Upper lobe of left lung (tissue), 6 donors: ENCODE measurements at places on chromosomes 5 and 9. TPM values are rescaled to one million over a fixed set of nuclear protein-coding genes. Genes with fewer than 3 reads are reported as not detected.

PCDHA7 gene
- 0.46 TPM for total RNA-seq

UBQLN1 gene
- total RNA-seq: 82.0 TPM

ANGPTL2 gene
- 26.0 TPM for total RNA-seq

- DNase-seq: no peak
- H3K27me3 ChIP-seq: no peaks in the 10 kb centered on the region
- H3K4me3 ChIP-seq: no peak overlapping the region
- no peak overlapping the region for H3K27ac ChIP-seq
- no peaks in the 10 kb centered on the region for H3K4me1 ChIP-seq
- H3K36me3 ChIP-seq: no peaks in the 10 kb centered on the region
These were observed 593.8 kb downstream of the CDK5RAP2 start for GRCh38 chr9:119986205-119986604.

GRCh38 chr9:126985870-126986498 is 71.4 kb downstream of the RALGPS1 start:
- DNase-seq: peak; percentile 60
- peak overlapping the region; percentile 21 for H3K27ac ChIP-seq
- H3K4me1 ChIP-seq: peaks cover 25% of the 10 kb centered on the region
- no peaks in the 10 kb centered on the region for H3K27me3 ChIP-seq
- no peak overlapping the region for H3K4me3 ChIP-seq

DNA sequence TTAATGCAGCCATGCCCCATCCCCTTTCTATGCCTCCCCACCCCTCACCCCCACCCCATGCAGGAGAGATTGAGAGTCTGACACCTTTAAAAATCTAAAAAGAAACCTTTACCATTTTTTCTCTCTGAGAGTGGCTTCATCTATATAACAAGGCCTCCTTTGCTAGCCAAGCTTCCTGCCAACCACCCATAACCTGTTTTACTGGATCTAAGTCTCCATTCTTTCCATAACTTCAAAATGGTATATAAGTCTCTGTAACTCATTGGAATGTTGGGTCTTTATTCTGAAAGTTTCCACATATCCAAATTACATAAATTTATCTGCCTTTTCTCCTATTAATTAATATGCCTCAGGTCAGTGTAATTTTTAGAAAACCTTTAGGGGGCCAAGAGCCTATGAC is 1174.0 kb downstream of the MAT2B start:
- no peak for DNase-seq
- H3K4me3 ChIP-seq: no peak overlapping the region
- no peak overlapping the region for H3K27ac ChIP-seq
- H3K4me1 ChIP-seq: no peaks in the 10 kb centered on the region
- no peaks in the 10 kb centered on the region for H3K27me3 ChIP-seq

- H3K27me3 ChIP-seq: no peaks in the 10 kb centered on the region
- H3K27ac ChIP-seq: no peak overlapping the region
These were observed 246.5 kb upstream of the ATP10B start for GRCh38 chr5:161098516-161098915.

GRCh38 chr5:83924891-83925290 is 204.2 kb upstream of the HAPLN1 start:
- DNase-seq: no peak
- no peak overlapping the region for H3K27ac ChIP-seq
- H3K4me3 ChIP-seq: no peak overlapping the region
- H3K36me3 ChIP-seq: no peaks in the 10 kb centered on the region
- H3K27me3 ChIP-seq: no peaks in the 10 kb centered on the region
- H3K4me1 ChIP-seq: no peaks in the 10 kb centered on the region

GRCh38 chr5:103244398-103244797 is 14.2 kb upstream of the MACIR start:
- no peaks in the 10 kb centered on the region for H3K4me1 ChIP-seq
- H3K27ac ChIP-seq: no peak overlapping the region
- H3K36me3 ChIP-seq: no peaks in the 10 kb centered on the region
- no peaks in the 10 kb centered on the region for H3K27me3 ChIP-seq
- H3K4me3 ChIP-seq: no peak overlapping the region

DNA sequence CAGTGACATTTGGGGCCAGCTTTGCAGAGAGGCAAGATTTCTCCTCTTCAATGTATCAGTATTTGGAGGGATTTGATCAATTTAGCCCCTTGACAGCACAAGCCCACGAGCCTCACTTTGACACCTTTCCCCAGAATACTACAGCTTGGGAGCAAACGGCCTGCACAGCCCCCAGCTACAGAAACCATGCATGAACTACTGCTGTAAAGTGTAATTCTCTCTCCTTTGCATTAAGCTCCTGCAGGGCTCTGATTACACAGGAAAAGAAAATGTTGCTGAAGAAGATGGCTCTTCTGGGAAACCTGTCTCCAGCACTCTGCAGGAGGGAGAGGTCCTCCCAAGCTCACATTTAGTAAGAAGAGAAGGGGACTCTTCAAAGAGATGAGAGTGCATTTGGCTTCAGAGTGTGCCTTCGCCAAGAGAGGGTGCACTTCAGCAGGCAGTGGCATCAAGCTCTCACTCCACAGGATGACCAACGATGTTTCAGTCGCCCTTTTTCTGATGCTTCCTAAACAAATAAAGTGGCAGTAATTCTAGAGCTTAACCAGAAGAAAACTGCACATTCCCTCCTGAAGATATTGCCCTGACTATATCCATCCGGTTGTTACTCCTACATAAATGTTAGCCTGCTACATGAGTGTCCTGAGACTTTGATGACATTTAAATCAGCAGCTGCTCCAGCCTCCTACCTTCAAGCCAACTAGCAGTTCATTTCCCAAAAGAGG is 272.2 kb downstream of the AUH start:
- H3K4me3 ChIP-seq: no peak overlapping the region
- no peaks in the 10 kb centered on the region for H3K4me1 ChIP-seq
- H3K36me3 ChIP-seq: no peaks in the 10 kb centered on the region
- peak; percentile 56 for DNase-seq

- H3K4me1 ChIP-seq: no peaks in the 10 kb centered on the region
- no peaks in the 10 kb centered on the region for H3K27me3 ChIP-seq
- H3K36me3 ChIP-seq: no peaks in the 10 kb centered on the region
These were observed 1040.5 kb downstream of the DTWD2 start for GRCh38 chr5:117947836-117948235.

DNA sequence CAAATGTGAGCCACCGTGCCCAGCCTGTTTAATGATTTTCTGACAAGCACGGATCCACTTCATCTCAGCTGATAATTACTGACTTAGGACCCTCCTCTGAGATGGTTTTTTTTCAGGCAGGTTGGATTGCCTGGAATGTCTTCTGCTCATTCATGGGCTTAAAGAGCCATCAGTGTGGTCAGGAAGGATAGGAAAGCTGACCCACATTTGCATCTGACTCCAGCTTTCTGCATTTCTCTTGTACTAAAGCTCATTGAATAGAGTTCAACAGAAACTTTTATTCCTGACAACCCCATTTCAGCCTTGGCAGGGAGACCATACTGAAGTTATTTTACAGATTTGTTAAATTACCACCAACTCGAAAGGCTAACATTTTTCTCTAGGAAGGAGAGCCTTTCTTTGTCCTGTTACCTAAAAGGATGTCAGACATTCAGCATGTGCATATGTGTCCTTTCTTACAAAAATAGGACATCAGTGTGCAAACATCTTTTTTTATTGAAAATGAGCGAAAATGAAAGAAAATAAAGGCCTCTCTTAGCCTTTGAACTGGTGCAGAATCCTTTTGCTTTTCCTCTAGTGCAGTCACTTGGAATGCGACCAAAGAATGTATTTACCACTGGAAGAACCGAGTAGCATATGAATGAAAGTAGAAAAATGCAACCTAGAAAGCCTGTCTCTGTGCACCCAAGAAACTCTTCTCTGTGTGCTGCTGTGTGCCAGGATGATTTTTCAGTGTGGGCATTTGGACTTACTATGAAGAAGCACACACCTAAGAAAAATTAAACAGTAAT is 26.6 kb downstream of the ADCY2 start:
- no peak overlapping the region for H3K27ac ChIP-seq
- H3K27me3 ChIP-seq: no peaks in the 10 kb centered on the region
- no peaks in the 10 kb centered on the region for H3K36me3 ChIP-seq
- no peaks in the 10 kb centered on the region for H3K4me1 ChIP-seq

GRCh38 chr5:2883771-2884170 is 132.3 kb upstream of the IRX2 start:
- H3K27me3 ChIP-seq: no peaks in the 10 kb centered on the region
- DNase-seq: no peak
- no peak overlapping the region for H3K27ac ChIP-seq
- H3K4me1 ChIP-seq: no peaks in the 10 kb centered on the region
- no peaks in the 10 kb centered on the region for H3K36me3 ChIP-seq

GRCh38 chr9:109556061-109556460 is 58.0 kb upstream of the PTPN3 start:
- H3K4me3 ChIP-seq: no peak overlapping the region
- H3K4me1 ChIP-seq: no peaks in the 10 kb centered on the region
- H3K27ac ChIP-seq: peak overlapping the region; percentile 29
- H3K27me3 ChIP-seq: no peaks in the 10 kb centered on the region
- no peaks in the 10 kb centered on the region for H3K36me3 ChIP-seq
